Activated naive CD4-positive, alpha-beta T cell treated with Interleukin-2 at 50 U/mL for 16 hours (primary cell): ENCODE measurements at places on chromosomes 1 and 21.

GRCh38 chr1:7519181-7519860, 251.8 kb upstream of the VAMP3 start:
- DNase-seq = no peak

- DNase-seq = peak; percentile 75
These were observed 704 bp upstream of the CRABP2 start for GRCh38 chr1:156705918-156706656.

DNA sequence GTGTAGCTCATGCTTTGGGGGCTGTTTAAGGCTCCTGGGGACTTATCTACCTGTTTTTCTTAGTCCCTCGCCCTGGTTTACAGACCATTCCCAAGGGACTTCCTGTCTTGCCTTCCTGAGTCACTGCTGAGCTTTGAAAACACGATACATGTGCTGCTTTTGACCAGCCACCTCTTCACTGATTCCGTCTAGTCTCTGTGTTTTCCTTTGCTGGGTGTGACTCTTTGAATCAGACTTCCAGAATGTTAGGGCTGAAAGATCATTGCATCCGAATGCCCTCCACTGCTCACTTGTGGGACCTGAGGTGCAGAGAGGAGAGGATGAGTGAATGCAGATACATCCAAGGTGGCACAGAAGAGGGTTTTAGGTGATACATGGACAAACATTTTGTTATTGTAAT, 35.4 kb upstream of the CITED4 start:
- DNase-seq = no peak

DNA sequence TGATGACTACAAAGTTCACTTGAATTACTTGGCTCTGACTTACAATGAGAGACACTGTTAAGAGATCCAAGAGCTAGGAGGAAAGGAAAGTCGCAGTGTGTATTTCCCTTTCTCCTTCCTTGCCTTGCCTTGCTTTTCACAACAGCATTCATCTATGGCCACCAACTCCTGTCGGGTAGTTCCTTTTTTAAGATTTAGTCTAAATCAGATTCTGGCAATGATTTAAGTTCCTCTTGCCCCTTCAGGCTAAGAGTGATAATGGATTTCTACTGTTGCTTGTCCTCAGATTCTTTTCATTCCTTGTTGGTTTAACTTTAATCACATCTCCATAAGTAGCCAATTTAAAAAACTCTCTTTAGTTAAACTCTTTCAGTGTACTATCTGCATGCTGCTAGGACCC, 91.9 kb downstream of the GTF2B start:
- no peak for DNase-seq

GRCh38 chr1:6003568-6004411, 11.6 kb upstream of the NPHP4 start:
- no peak for DNase-seq
